ENCODE measurements at places on chromosomes 16 and 17.

GRCh38 chr16:68244481-68244902 is 681 bp upstream of the PLA2G15 start:
- DNase-seq = no peak

GRCh38 chr16:28035866-28036393 is 27.6 kb downstream of the GSG1L start:
- DNase-seq = no peak

DNA sequence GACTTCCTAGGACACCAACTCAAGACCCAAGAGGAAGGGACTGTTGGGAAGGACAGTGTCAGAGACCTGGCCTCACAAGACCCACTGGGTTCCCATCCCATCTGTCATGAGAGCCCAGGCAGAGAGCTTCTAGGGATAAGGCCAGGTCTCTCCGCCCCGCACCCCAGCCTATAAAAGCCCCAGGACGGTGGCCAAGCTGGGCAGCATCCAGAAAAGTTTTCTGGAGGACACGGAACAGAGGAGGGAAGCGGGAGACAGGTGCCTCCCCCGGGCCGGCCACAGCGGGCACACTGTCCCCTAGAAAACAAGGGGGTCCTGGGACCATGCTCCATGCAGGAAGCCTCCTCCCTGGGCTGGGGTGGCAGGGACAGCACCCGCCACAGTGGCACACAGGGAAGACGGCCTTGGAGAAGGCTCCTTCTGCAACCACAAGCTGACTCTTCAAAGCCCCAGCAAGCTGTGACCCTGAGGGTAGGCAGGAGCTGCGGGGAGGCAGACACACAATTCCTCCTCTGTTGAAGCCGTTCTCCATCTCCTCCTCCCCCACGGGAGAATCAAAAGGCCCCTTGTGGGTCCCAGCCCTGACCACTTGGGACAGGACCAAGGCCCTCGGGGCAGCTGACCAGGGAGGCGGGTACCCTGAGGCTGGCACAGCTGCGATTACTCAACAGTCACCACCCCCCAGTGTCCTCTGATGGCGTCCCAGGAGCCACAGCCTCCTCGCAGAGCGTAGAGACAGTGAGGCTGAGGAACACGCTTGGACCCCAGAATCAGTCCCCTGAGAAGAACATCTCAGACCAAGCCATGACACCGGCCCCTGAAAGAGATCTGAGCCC is 26.1 kb downstream of the TRPV3 start:
- no peak for DNase-seq

- DNase-seq = no peak
Observed at GRCh38 chr17:49381033-49381432, 19.0 kb upstream of the ZNF652 start.

DNA sequence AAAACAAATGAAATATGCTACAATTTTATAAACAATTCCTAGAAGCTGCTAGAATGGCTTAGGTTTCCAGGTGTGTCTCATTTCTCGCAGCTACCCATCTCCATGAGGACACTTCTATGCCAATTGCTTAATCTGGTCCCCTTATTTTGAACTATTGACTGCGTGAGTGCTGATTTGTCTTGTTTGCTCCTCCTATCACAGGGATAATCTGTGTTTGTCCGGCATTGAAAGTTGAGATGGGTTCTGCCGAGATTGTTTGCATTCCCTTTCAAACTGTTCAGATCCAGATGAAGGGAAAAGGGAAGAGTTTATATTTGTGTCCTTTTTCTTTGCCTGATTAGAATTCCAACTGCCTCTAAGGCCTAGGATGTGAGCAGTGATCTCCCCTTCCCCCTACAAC is 21.7 kb upstream of the COX10 start:
- no peak for DNase-seq

- no peak for DNase-seq
Observed at GRCh38 chr17:41681776-41682175, 6.9 kb upstream of the EIF1 start.

GRCh38 chr17:34619687-34620217 is 40.4 kb downstream of the TMEM132E start:
- no peak for DNase-seq

DNA sequence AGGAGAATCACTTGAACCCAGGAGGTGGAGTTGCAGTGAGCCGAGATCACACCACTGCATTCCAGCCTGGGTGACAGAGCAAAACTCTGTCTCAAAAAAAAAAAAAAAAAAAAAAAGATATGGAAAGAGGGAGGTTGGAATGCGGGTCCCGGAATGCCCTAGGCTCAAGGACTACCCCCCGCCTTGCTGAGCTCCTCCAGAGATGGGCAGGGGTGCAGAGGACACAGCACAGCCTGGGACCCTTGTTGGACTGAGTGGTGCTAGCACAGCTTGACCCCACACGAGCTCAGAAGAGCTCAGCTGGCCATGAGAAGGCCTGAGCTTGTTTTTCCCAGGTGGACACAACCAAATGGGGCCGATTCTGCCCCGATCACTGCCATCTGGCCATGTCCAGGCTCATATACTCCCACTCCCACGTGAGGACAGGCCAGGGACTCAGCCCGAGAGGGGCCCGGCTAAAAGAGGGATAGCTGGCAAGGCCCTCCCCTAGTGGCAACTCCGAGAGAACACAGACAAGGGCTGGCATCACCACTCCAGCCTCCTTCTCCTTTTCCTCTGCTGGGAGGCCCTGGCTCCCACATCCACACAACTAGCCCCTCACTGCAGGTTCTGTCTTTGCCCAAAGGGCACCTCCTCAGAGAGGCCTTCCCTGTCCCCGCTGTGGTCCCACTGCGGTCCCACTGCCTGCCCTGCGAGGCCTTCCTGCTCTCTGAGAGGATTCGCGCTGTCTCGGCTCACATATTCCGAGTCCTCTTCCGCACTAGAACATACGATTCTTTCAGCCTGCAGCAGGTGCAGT is 11.0 kb downstream of the SGCA start:
- DNase-seq = no peak

GRCh38 chr17:2478458-2478857 is 33.2 kb downstream of the METTL16 start:
- no peak for DNase-seq

DNA sequence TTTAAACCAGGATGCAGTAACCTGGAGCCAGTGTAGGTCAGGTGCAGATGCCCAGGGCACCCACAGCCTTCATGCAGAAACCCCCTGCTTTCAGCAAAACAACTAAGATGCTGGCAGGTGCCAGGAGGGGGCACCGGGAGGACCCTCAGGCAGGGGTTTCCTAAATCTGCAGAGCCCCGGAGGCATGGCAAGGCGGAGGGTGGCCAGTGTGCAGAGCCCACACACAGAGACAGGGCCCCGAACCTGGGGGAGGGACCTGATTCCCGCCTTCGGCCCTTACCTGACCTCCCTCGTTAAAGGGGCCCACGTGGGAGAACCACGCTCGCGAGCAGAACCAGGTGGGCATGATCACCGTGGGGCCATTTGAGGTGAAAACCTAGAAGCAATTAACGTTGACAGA is 114.0 kb upstream of the METRNL start:
- DNase-seq = no peak

GRCh38 chr17:9020824-9021157 is 519 bp upstream of the NTN1 start:
- DNase-seq = no peak

GRCh38 chr16:57348327-57348726 is 10.3 kb upstream of the CCL22 start:
- no peak for DNase-seq

DNA sequence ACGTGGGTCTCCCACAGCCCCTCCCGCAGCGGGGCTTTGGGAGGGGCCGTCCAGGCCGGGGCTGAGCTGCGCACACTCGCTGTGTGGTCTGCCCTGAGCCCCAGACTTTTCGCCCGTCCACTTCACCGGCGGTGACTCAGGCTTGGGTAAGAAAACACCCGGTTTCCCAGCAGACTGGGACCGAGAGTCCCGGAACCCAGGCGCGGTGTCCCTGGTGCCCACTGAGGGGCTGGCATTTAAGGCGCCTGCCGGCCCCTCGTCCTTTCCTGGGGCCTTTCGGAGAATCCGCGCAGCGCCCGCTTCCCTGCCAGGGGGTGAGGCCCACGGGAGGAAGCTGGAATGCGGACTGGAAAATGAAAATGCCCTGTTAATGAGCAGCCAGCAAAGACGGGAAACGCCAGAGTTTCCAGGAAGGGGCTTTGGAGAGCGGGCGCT is 100.3 kb downstream of the C16orf95 start:
- DNase-seq = no peak

DNA sequence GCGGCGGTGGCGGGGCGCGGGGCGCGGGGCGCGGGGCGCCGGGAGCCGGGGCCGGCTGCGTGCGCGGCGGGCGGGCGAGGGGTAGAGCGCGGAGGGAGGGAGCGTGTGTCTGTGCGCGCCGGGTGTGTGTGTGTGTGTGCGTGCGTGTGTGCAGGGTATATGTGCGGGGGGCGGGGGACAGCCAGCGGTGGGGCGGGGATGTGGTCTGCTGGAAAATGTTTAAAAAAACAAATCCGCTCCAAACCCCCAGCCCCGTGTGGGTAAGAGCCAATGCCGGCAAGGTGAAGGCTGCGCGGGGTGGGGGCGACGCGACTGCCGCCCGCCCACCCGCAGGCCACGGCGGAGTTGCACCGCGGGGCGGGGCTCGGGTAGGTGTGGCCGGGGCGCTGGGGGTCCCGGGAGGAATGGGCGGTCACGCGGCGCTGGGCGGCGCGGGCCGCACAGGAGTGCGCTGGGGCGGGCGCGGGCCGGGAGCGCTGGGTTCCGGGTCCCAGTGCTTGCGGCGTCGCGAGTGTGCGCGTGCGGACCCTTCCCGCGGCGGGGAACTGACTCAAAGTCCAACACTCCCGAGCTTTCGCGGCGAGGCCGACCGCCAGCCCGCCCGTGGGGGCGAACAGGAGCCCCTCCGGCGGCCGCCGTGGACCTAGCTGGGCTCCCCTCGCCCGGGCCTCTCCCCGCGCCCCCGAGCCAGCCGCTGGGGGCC is at the start of gene CYGB:
CYGB (minus strand) TSS at position 132 of the 703 bp plus-strand sequence. CDS start 167 bp downstream, outside the sequence.
- no peak for DNase-seq

GRCh38 chr17:78421534-78422266 is 43.3 kb downstream of the PGS1 start:
- peak; percentile 73 for DNase-seq

- no peak for DNase-seq
Observed at GRCh38 chr17:33667052-33667509, 374.0 kb upstream of the ASIC2 start.

- DNase-seq = no peak
Observed at GRCh38 chr16:1978476-1979120, 2.7 kb downstream of the NOXO1 start.

- no peak for DNase-seq
Observed at GRCh38 chr16:22764662-22765327, 49.2 kb upstream of the HS3ST2 start.

- peak; percentile 78 for DNase-seq
Observed at GRCh38 chr17:74671031-74671771, 41.5 kb downstream of the CD300LF start.

- DNase-seq = no peak
Observed at GRCh38 chr17:49219987-49220386, 9.5 kb downstream of the ABI3 start.

DNA sequence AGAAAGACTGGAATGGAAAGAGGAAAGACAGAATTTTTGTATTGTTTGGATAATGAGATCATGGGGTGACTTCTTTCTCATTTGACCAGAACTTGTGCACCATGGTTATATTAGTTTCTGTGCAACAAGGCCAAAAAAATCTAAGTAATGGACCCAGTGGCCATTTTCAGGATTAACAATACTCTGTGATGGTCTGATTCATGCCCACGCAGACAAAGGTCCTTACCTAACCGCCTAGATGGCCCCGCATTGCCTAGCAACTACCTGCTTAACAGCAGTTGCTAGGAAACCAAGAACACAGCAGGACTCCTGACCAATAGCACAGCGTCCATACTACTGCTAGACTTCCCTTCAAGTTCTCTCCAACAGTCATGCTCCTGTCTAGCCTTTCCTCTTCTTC is 22.4 kb downstream of the MIS12 start:
- no peak for DNase-seq

GRCh38 chr17:57330587-57330986 is 74.3 kb downstream of the MSI2 start:
- no peak for DNase-seq

DNA sequence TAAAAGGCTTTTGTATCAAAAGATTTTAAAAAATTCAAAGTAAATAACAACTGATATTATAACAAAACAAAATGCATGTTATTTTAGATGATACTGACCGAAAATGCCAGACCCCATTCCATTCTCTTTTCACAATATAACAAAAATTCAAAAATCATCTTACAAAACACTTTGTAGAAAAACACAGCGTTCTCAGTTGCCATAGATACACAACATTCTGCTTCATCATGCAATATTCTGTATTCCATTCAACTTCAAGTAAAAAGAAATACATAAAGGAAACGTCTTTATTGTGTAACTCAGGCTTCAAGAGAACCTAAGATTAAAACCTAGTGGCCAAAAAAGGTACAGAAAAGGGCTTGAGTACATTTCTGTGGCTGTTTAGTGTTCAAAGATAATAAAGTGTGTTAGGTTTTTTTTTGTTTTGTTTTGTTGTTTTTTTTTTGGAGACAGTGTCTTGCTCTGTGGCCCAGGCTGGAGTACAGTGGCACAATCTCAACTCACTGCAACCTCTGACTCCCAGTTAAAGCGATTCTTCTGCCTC is 250.5 kb downstream of the CEP112 start:
- DNase-seq = no peak

GRCh38 chr17:62702746-62703260 is 75.3 kb downstream of the MRC2 start:
- no peak for DNase-seq

DNA sequence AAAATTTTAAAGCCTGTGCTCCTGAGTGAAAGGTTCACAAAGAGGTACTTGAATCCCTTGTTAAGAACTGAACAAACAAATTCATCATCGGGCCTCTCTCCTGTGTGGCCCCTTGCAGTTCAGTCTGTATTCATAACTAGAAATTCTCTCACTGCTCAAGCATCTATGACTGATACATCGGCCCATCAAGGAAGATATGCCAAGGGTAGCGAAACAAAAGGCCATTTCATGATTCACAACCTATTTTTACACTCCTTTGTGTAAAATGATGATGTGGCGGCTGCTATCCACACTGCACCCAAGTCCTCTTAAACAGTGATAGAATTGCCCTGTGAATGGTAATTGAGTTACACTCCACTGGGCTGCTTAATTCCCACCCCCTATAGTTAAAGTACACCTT is 204.6 kb downstream of the STX8 start:
- DNase-seq = peak; percentile 97

- DNase-seq = no peak
Observed at GRCh38 chr17:64092952-64093451, 36.9 kb downstream of the ERN1 start.

- no peak for DNase-seq
Observed at GRCh38 chr16:85829171-85829719, 29.8 kb downstream of the COX4I1 start.

GRCh38 chr16:3856367-3857141 is 24.0 kb downstream of the CREBBP start:
- no peak for DNase-seq

DNA sequence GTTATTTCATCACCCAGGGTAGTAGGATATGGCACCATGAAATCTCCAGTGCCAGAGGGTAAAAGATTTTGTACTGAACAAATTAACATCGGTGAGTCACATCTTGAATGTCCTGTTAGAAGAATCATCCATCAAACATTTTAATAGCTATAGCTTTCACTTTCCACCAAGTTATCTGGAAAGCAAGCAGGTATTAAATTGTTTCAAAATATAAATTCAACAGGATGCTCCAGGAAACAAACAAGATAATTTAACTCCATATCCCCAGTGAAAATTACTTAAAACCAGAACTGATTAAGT is 2.4 kb downstream of the VEZF1 start:
- no peak for DNase-seq
